ENCODE measurements at places on chromosomes 7 and 10.

DNA sequence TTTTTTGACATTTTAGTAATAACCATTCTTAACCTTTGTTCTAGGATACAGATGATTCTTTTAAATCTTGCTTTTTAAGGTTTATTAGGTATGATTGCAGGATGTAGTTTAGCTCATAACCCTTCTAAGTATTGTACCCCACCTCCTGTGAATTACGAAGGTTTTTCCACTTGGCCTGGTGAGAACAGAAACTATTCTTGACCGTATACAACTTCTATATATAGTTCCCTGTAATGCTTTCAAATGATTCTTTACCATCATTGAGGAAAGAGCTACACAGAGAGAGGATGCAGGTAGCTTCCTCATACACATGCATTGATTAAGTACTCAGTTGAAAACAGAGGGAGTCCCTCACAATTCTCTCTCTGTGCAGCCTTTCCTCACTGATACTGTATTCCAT lies 86.3 kb downstream of the PALS2 start:
- DNase-seq: no peak

GRCh38 chr7:55546814-55547213 lies 25.5 kb downstream of the VOPP1 start:
- DNase-seq: peak; percentile 77

GRCh38 chr7:82224529-82224928 lies 219.0 kb downstream of the CACNA2D1 start:
- no peak for DNase-seq

- DNase-seq: peak; percentile 21
Measured at GRCh38 chr7:4102231-4102841, 579.8 kb upstream of the FOXK1 start.

GRCh38 chr7:82163586-82163985 lies 280.0 kb downstream of the CACNA2D1 start:
- no peak for DNase-seq

DNA sequence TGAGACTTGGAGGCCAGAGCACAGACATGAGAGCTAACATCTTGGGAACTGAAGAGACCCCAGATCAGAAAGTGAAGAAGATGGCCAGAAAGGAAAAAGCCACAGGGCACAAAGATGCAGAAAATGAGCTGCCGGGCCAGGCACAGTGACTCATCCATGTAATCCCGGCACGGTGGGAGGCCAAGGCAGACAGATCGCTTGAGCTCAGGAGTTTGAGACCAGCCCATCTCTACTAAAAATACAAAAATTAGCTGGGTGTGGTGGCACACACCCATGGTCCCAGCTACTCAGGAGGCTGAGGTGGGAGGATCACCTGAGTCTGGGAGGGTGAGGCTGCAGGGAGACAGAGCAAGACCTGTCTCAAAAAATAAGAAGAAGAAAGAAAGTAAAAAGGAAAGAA lies 81.4 kb upstream of the MGMT start:
- DNase-seq: no peak

- DNase-seq: peak; percentile 75
Measured at GRCh38 chr7:108455998-108456677, at the start of gene NRCAM. NRCAM (minus strand) TSS chr7:108456436; CDS start chr7:108240064, 216,372 bp downstream.

- no peak for DNase-seq
Measured at GRCh38 chr10:98267069-98267893, 713 bp downstream of the LOXL4 start.

- DNase-seq: no peak
Measured at GRCh38 chr10:8794860-8795259, 740.4 kb downstream of the GATA3 start.

DNA sequence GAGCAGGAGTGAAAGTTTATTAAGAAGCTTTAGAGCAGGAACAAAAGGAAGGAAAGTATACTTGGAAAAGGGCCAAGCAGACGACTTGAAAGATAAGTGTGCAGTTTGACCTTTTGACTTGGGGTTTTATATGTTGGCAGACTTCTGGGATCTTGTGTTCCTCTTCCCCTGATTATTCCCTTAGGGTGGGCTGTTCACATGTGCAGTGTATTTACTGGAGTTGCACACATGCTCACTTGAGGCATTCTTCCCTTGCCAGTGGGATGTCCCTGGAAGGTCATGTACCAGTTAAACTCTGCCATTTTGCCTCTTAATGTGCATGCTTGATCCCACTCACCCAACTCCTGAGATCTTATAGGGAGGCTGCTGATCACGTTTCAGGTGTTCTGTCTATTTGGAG lies 23.4 kb upstream of the ARHGAP12 start:
- DNase-seq: no peak

DNA sequence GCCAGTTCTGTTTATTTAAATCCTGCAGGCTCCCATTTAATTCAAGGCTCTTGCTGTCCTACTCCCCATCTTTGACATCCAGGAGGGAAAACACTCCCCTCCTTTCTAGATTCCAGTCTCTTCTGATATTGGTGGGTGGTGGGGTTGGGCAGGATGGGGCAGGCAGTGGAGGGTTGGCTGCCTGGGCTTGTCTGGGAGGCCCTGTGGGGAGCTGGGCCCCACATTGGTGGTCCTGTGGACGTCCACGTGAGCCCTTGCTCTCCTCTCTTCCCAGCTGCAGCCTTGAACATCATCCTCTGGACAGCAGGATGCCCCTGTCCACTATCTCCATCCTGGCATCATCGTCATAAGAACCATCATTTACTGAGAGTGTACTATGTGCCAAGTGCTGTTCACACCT lies 108.9 kb upstream of the PCBD1 start:
- no peak for DNase-seq

DNA sequence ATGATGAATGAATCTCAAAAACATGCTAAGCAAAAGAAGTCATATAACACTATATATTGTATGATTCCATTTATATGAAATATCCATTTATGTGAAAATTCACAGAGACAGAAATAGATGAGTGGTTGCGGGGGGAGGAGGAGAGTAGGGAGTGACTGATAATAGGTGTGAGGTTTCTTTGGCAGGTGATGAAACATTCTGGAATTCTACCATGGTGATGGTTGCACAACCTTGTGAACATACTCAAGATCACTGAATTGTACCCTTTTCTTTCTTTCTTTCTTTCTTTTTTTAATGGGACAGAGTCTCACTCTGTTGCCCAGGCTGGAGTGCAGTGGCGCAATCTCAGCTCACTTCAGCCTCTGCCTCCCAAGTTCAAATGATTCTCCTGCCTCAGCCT lies 10.7 kb downstream of the SVOPL start:
- no peak for DNase-seq

DNA sequence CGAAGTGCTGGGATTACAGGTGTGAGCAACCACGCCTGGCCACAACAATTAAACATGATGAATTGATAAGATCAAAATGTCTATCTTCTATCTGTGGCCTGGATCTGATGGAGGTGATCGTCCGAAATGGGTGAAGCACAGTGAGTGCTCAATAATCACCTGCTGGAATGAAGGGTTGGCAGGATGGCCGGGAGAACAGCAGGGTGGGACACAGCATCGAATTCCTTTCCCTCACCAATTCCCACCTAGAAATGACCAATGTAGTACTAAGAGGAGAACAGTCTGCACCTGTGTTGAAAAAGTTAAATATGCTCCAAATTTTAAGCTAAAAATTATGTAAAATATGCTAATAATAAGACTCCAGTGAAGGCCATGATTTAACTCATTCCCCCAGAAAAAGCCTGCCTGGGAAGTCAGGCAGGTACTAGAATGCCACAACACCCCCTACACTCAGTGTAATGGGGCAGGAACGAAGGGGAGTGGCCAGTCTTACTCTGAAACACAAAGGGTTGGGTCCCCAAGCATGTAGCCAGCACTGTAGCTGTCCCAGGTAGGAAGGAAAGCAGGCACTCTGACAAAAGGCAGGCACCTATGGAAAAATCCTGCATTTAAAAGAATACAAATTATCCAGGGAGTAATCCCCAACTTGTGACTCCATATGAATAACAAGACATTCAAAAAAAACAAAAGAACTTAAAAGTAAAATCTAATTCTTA lies 110.3 kb downstream of the VPS41 start:
- no peak for DNase-seq

DNA sequence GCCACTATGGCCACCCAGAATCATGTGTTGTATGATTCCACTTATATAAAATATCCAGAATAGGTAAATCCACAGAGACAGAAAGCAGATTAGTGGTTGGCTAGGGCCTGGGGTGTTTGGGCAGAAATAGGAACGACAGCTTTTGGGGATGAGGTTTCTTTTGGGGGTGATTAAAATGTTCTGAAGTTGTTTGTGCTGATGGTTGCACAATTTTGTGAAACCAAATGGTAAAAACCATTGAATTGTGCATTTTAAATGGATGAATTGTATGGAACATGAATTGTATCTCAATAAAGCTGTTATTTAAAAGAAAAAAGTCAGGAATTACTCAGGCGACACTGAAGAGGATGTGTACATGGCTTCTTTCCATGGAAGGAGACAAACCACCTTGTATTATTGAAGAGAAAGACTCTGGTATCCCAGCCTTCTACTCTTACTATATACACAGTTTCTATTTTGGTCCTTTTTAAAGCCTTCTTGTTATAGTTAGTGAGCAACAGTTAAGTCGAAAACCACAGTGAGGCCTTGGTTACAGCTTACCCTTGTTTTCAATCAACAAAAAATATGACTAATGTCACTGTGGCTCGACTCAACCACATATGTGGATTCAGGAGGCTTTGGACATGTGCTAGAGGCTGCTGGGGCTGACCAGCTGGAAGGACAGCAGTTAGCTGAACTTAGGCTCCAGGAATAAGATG lies 57.1 kb upstream of the KMT2E start:
- DNase-seq: no peak

GRCh38 chr10:87658858-87659555 lies 671 bp upstream of the PAPSS2 start:
- no peak for DNase-seq

GRCh38 chr7:16271355-16271915 lies 149.9 kb downstream of the CRPPA start:
- no peak for DNase-seq

GRCh38 chr10:4088354-4089066 lies 303.5 kb upstream of the KLF6 start:
- no peak for DNase-seq

- peak; percentile 75 for DNase-seq
Measured at GRCh38 chr10:125144693-125145623, 15.4 kb downstream of the CTBP2 start.

- DNase-seq: no peak
Measured at GRCh38 chr10:15361131-15361530, 10.0 kb downstream of the FAM171A1 start.

GRCh38 chr7:106417273-106417902 lies 132.6 kb upstream of the NAMPT start:
- no peak for DNase-seq

DNA sequence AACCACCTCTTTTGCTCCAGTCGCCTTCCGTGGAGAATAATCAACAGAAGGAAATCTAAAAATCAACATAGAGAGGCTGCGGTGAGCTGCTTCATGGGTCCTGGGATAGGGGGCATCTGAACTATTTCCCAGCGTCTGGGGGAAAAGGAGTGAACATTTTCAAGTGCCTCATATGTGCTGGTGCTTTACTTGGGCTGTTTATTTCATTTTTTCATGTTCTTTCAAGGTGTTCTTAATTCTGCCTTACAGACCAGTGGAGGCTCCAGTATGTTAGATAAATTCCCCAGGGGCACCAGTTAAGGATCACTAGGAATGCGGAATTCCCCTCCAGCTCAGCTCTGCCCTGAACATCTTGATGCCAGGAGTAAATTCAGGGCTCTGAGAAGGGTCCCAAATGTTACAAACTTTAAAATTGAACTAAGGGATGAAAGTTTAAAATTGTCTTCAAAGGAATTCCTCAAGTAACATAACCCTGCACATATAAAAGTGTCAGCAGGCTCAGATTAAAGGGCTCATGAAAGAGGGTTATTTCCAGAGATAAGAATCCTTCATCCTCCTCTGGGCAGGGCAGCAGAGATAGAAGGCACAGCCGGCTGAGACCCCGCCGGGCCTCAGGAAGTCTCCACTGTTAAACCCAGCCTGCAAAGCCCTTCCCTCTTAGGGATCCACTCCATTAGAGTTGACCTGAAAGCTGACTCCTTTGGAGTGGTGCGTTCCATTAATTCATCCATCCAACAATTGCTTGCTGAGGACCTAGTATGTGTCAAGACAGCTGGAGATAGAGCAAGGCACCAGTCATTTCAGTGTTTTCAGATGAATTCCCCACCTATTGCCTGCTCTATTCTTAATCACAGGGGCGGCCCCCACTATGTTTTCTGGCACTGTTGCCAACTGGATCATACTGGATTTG lies 345.8 kb downstream of the KCNMA1 start:
- no peak for DNase-seq

GRCh38 chr10:19628767-19629560 lies 187.3 kb upstream of the PLXDC2 start:
- DNase-seq: peak; percentile 13

DNA sequence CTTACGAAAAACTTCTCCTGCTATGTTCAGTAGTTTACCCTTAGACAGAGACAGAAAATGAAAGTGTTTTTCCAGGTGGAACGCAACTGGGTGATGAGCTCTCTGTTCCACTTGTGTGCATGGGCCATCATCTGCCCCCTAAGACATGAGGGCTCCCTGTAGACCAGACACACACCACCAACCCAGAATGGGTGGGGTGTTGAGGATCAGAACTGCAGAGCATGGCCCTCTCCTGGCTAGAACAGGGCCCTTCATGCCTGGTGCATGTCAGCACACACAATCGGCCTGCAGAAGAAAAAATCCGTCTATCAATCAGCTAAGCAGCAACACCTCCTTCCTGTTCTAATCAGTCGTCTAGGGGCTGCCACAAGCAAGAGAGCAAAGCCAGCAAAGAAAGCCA lies 186.2 kb upstream of the INHBA start:
- no peak for DNase-seq

- DNase-seq: no peak
Measured at GRCh38 chr10:75165684-75166622, 44.6 kb upstream of the VDAC2 start.

DNA sequence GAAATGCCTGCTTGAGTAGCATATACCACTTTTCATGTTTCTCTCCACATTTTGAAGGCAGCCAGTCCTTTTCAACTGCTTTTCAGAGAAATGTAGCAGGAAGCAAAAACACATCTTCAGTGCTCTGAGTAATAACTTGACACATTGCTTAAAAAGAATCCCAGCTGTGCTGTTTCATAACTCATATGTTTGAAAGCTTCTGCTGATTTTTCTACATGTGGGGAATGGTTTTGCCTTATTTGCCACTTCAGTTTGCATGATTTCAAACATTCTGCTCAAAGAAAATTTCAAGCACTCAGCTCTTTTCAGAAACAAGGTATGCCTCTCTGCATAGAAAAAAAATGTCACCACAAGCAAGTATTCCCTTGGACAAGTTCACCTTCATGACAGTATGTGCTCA lies 732.8 kb downstream of the POM121L12 start:
- peak; percentile 8 for DNase-seq

- peak; percentile 8 for DNase-seq
Measured at GRCh38 chr7:153616711-153617325, 435.4 kb upstream of the DPP6 start.

DNA sequence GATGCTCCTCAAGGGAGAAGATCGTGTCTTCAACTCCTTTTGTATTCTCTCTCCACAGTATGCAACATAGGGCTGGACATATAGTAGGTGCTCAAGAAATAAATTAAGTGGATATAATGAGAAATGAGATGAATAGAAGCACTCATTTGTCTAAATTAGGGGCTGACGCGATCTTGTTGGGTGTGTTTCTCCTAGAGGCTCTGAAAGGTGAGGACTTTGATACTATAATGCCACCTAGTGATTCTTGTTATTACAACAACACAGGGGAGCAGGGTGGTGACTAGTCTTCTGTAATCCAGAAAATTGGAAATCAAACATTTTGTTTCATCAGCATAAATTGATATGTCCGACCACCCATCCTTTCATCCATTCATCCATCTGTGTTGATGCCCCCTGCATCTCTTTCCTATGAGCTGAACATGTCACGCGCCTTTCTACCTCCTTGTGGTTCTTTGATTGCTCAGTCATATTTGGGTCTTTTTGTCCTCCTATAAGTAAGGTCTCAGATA lies 3.5 kb upstream of the CFAP58 start:
- DNase-seq: peak; percentile 80
